ENCODE measurements at places on chromosomes 12 and 14.

DNA sequence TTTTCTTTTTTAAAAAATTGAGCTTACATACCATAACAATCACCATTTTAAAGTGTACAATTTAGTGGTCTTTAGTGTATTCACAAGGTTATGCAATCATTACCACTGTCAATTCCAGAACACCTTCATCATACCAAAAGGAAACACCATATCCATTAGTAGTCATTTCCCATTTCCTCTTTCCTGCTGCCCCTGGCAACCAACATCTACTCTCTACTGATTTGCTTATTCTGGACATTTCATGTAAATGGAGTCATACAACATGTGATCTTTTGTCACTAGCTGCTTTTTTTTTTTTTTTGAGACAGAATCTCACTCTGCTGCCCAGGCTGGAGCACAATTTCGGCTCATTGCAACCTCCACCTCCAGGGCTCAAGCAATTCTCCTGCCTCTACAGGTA lies 66.8 kb upstream of the CFL2 start:
- DNase-seq: no peak

- DNase-seq: no peak
Observed at GRCh38 chr12:120181991-120182631, 12.4 kb downstream of the GCN1 start.

- DNase-seq: peak; percentile 62
Observed at GRCh38 chr12:54993181-54993835, 8.7 kb upstream of the TESPA1 start.

GRCh38 chr12:111653596-111653995 lies 32.2 kb downstream of the BRAP start:
- DNase-seq: no peak

DNA sequence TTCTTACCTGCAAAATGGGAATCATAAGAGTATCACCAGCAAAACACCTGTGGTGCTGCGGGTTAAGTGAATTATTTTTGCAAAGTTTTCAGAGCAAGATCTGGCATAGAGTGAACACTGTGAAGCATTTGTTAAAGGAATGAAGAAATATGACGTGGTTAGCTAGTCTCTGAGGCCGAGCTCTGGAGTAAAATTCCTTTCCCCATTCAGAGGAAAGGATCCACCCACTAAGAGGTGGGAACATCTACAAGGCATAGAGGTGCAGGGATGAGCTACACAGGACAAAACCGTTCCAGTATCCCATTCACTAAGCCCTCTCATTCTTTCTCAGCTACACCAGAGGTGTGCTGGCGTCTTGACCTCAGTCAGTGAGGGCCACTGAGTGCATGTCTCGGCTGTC lies 48.5 kb downstream of the JAG2 start:
- DNase-seq: no peak

GRCh38 chr14:81591266-81591665 lies 57.6 kb upstream of the SEL1L start:
- DNase-seq: no peak

DNA sequence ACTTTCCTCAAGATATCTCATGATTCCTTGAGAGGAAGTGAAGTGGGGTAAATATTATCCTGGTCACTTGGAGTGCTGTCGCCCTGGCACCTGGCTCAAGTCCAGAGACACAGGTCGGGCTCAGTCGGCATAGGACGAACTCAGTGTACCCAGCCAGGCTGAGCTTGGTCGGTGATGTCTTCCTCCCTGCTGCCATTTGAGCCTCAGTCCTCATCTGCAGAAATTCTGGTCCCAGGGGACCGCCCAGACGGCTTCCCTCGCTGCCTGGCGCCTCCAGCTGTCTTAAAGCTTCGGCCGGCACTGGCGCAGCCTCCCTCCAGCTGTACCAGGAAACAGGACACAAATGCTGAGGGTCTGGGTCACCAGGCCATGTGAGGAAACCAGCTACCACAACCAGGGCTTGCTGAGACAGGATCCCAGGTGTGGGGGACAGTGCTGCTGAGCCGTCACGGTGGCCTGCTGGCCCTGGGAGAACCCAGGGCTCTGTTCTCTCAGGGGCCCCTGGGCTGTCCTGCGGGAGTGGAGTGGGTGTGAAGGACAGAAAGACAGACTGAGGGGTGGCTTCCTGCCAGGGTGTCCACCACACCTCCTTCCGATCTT lies 5.0 kb upstream of the KLC1 start:
- DNase-seq: no peak

DNA sequence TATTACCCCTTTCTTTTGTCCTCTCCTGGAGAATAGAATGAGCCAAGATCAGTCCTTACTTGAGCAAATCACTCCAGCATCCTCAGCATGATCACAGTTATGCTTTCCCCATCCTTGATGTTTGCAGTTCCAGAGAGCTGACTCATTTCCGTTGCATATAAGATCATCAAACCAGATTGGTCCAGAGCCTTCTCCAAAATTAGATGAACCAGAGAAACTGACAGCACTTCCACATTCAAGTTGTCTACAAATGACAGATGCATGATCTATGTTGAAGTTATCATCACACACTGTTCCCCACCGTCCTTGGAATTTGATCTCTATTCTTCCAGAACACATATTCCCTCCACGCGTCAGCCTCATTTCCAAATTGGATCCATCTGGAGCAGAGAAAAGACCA lies 4.8 kb downstream of the CD163 start:
- no peak for DNase-seq

GRCh38 chr14:102775855-102776760 lies 1.1 kb upstream of the TRAF3 start:
- DNase-seq: no peak

DNA sequence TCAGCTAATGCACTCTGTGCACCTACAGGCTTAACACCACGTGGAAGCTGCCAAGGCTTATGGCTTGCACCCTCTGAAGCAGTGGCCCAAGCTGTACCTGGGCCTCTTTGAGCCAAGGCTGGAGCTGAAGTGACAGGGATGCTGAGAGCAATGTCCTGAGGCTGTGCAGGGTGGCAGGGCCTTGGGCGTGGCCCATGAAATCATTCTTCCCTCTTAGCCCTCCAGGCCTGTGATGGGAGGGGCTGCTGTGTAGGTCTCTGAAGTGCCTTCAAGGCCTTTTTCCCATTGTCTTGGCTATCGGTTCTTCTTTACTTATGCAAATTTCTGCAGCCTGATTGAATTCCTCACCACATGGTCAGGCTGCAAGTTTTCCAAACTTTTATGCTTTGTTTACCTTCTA lies 47.4 kb upstream of the TMTC1 start:
- DNase-seq: no peak

DNA sequence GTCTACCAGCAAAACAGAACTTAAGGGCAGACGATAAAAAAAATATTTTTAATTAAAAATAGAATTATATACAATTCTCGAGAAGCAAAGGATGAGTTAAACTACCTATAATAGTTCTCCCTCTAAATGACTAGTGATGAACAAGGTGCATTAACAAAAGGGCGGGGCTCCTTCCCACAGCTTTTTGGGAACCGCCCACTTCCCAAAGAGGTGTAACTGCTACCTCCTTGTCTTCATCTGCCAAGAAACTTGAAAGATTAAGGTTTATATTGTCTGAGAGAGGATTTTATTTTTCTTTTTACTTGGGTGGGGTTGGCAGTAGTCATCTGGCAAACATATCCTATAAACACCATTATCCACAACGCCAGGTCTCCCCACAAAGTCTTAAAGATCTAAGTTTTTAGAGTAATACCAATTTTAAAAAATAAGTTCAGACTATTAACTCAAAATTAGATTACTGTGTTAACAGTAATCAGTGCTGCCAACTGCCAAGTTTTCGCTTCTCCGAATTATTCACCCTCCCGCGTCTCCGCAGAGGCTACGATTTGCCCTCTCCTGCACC lies 938 bp downstream of the RALGAPA1 start:
- DNase-seq: no peak

- DNase-seq: no peak
Observed at GRCh38 chr12:79920421-79921238, 14.3 kb downstream of the PPP1R12A start.
